NCI-H1105 treated with DMSO at 0.1 percent for 48 hours (cell line): ENCODE measurements at places on chromosomes 13 and 19.

DNA sequence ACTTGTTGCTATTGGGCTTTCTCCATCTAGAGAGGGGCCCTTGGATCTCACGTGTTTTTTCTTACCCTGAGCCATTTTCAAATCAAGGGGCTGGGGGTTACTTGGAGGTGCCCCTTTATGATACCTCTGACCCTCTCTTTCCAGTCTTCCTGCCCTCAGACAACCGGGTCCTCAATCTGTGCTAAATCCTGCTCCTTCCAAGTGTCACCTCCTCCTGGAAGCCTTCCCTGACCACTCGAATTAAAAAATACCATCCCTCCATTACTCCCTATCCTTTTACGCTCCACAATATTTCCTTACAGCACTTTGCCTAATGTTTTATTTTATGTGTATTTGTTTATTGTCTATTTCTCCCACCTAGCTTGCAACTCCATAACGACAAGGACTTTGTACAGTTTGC, 3.3 kb downstream of the KLK8 start:
- no peak for DNase-seq

DNA sequence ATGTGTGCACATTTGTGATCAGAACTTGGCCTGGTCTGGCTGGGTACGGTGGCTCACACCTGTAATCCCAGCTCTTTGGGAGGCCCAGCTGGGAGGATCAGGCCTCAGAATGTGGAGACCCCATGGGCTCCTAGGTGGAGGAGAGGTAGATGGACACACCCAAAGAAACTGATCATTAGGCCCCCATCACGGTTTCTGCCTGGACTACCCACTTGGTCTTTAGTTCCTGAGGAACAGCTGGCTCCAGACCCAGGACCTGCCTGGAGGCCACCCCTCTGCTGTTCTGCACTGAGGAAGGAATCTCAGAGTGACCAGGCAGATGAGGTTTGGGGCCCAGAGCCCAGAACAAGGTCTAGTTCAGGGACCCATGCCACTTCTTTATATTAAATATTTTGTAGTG, 1.5 kb downstream of the CBLC start:
- DNase-seq = no peak

DNA sequence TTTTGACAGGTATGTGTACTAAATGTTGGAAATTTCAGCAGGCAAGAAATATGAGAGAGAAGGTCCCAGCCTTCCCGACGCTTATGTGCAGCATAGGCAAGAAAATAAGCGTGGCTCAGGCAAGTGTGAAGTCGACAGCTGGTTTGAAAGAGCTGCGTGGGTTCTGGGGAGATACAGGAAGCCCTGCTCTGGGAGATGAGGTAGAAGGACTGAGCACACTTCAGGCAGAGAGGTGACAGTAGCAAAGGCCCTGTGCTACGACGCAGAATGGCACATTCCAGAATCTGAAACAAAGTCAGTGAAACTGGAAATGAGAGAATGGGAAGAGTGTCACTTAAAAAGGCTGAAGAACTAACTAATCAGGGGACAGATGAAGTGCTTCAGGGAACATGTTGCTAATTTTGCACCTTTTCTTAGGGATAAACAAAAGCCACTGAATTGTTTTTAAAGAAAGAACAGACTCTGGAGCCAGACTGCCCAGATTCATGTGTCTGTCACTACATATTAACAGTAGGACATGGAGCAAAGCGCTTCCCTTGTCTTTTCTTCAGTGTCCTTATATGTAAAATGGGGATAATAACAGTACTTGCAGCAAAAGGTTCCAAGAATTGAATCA, 160.1 kb downstream of the SPRY2 start:
- no peak for DNase-seq

GRCh38 chr19:31525610-31526147, 176.4 kb upstream of the TSHZ3 start:
- DNase-seq = no peak
